ENCODE measurements at places on chromosomes 4 and X. TPM values are rescaled to one million over a fixed set of nuclear protein-coding genes. Genes with fewer than 3 reads are reported as not detected.

DNA sequence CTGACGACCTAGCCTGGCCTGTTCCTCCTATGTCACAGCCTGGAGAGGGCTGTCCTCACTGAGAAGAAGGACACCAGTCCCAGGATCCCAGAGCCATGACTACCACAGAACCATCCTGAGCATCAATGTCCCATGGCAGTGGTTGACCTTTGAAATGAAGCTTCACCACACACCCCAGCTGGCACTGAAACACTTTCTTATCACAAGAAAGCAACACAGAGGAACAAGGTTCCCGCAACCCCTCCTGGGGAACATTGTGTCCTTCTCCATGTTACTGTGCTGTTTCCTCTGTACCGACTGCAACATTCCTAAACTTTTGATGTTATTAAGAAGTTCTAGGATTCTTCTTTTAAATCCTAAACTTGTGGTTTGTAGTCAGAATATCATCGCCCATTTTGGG lies 21.2 kb upstream of the FAM156A start:
- H3K4me3 ChIP-seq: no peak overlapping the region
- peak overlapping the region; percentile 64 for H3K27ac ChIP-seq
- no peaks in the 10 kb centered on the region for H3K4me1 ChIP-seq
- no peaks in the 10 kb centered on the region for H3K36me3 ChIP-seq
- peak; percentile 70 for DNase-seq

- H3K36me3 ChIP-seq: no peaks in the 10 kb centered on the region
- no peaks in the 10 kb centered on the region for H3K27me3 ChIP-seq
- DNase-seq: no peak
- no peaks in the 10 kb centered on the region for H3K4me1 ChIP-seq
- H3K4me3 ChIP-seq: no peak overlapping the region
These were observed 77.6 kb downstream of the FAAH2 start for GRCh38 chrX:57364145-57364544.

- no peaks in the 10 kb centered on the region for H3K4me1 ChIP-seq
- no peaks in the 10 kb centered on the region for H3K27me3 ChIP-seq
- DNase-seq: no peak
- no peak overlapping the region for H3K4me3 ChIP-seq
These were observed 121.3 kb downstream of the HS6ST2 start for GRCh38 chrX:132837126-132837525.

DNA sequence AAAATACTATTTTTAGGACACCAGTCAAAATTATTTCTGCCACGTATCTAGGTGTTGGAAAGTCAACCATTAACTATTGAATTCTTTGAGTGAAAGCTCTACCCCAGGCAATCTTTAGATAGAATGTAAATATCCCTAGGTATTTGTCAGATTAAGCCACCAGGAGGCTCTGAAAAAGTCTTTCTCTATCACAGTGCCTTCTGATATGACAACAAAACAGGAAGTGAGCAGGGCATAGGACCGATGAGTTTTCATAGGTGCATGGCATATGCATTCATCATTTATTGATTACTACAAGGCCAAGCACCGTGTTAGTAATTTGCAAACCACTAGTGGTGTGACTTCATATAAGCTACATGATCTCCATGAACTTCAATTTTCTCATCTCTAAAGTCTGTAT lies 333.6 kb upstream of the F9 start:
- no peaks in the 10 kb centered on the region for H3K36me3 ChIP-seq
- no peaks in the 10 kb centered on the region for H3K4me1 ChIP-seq
- no peak for DNase-seq

DNA sequence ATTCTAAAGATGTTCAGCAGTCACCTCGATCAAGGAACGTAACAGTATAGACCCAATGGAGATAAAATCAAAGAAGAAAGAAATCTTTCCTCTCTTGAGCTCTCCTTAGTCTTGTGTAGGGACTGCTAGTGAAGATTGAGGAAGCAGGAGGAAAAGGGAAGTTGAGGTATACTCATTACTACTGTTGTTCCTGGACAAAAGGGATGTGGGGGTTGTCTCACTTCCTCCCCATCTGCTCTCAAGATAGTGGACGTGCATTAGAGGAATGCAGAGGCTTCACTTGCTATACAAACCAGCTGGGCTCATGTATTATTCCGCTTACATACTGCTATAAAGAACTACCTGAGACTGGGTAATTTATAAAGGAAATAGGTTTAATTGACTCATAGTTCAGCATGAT lies 208.9 kb upstream of the ARHGEF9 start:
- H3K36me3 ChIP-seq: no peaks in the 10 kb centered on the region
- no peak overlapping the region for H3K4me3 ChIP-seq
- no peaks in the 10 kb centered on the region for H3K4me1 ChIP-seq
- DNase-seq: no peak

DNA sequence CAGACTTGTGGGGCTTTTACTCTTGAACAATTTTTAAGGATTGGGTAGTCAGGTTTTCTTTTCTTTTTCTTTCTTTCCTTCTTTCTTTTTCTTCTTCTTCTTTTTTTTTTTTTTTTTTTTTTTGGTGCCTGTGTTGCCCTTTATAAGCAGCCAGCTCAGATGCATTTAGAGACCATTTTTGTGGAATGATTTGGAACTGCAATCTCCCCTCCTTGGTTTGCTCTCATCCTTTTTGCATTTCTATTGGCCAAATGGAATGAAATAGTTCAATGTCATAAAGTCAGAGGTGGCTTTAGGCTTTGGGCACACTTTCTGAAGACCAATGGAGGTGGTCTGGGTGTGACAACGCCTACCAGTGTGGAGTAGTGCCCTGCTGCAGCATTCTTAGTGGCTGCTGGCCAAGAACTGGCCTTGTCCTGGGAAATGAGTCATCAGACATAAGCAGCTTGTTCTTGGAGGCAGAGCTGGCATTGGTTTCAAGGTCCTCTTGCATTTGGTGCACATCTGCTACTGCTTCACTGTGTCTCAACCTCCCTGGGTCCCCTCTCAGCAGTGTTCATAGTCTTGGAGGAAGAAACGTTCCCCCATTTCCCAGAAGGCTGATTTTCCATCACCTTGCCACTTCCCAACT lies 84.5 kb downstream of the CT47B1 start:
- no peaks in the 10 kb centered on the region for H3K4me1 ChIP-seq
- H3K27me3 ChIP-seq: no peaks in the 10 kb centered on the region
- H3K4me3 ChIP-seq: no peak overlapping the region

DNA sequence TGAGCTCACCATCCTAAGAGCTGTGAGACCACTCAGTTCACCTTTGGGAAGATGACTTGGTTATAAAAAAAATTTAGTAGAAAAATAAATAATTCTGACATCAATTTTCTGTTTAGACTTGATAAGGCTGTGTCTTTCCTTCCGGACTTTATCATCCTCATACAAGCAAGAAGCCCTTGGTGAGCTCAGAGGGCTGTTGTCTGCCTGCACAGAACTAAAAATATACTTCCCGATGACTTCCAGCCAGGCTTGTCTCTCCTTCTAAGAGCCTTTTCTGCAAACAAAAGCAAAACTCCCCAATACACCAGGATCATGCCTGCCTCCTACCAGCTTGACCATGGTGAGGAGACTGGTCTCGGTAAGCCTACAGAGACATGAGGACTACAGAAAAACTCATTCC lies 58.3 kb upstream of the PHOX2B start:
- no peaks in the 10 kb centered on the region for H3K4me1 ChIP-seq
- DNase-seq: no peak
- no peak overlapping the region for H3K4me3 ChIP-seq
- H3K27me3 ChIP-seq: no peaks in the 10 kb centered on the region
- no peak overlapping the region for H3K27ac ChIP-seq

DNA sequence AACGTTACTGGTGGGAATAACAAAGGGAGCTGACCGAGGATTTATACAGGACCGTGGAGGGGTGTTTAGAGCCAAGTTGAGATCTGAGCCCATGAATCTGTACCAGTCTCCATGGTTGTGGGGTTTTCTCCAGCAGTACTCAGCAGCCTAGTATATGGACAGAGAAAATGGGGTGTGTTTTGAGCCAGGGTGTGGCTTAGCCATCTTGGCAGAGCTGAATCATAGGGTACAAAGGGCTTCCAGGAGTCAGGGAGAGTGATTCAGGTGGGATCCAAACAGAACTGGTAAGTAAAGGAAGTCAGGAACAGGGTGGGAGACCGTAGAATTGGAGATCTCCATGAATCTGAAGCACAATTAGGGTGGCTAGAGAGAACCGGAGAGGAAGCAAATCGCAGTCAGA lies 7.4 kb upstream of the HPRT1 start:
- H3K36me3 ChIP-seq: no peaks in the 10 kb centered on the region
- H3K4me1 ChIP-seq: no peaks in the 10 kb centered on the region
- no peaks in the 10 kb centered on the region for H3K27me3 ChIP-seq

DNA sequence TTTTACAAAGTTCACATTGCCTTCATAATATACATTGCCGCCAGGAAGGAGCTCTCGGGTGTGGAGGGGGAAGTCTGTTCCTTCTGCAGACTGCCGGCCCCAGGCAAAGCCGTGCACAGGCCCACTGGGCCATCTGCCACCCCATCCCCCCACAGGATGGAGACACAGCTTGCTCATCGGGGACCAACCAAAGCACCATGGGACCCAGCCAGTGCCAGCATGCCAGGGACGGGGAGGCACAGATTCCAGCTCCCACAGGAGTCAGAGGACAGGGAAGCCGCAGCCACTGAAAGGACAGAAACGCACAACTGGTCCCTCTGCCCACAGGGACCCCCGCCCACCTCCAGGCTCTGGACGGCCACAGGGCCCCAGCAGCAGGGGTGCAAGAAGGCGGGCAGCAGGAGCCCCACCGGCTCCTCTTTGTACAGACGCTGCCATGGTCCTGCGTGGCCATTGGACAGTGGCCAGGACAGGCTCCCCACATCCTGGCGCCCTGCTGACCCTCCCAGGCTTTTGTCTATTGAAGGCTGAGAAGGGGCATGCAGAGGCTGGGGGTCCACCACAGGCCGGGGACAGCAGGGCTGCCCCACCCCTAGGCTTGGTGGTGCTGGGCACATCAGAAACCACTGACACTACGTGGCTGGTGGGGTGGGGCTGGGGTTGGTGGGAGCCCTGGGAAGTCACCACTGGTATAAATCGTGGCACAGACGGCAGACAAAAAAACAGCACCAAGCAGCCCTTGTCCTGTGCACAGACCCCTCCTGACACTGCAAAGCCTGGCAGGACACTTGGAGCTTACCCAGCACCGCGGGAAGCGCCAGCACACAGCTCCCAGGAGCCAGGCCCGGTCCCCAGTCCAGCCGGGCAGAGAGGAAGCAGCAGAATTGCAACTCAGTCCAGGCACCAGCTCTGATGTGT lies 89.0 kb downstream of the FAM53A start:
- no peak for DNase-seq
- H3K27ac ChIP-seq: no peak overlapping the region
- H3K4me1 ChIP-seq: peaks cover 6% of the 10 kb centered on the region
- no peaks in the 10 kb centered on the region for H3K27me3 ChIP-seq

GRCh38 chrX:698206-698605 lies 67.6 kb downstream of the SHOX start:
- no peak for DNase-seq
- H3K4me3 ChIP-seq: no peak overlapping the region
- no peak overlapping the region for H3K27ac ChIP-seq
- no peaks in the 10 kb centered on the region for H3K4me1 ChIP-seq

DNA sequence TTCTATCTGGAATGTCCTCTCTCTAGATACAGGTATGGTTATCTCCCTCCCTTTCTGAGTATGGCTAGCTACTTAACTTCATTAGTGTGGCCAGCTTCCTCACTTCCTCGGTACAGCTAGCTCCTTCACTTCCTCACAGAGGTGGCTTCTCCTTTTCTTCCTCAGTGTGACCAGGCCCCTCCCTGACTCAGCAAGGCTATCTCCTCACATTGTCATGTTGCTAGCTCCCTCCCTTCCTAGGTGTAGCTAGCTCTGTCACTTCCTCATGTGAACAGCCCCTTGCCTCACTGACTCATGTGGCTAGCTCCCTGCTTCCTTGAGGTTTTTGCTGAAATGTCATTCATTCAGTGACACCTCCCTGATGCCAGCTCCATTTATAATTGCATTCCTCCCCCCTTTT lies 67.3 kb upstream of the DDIT4L start:
- H3K36me3 ChIP-seq: no peaks in the 10 kb centered on the region
- no peak overlapping the region for H3K27ac ChIP-seq
- H3K27me3 ChIP-seq: no peaks in the 10 kb centered on the region
- H3K4me1 ChIP-seq: no peaks in the 10 kb centered on the region
- DNase-seq: no peak

DNA sequence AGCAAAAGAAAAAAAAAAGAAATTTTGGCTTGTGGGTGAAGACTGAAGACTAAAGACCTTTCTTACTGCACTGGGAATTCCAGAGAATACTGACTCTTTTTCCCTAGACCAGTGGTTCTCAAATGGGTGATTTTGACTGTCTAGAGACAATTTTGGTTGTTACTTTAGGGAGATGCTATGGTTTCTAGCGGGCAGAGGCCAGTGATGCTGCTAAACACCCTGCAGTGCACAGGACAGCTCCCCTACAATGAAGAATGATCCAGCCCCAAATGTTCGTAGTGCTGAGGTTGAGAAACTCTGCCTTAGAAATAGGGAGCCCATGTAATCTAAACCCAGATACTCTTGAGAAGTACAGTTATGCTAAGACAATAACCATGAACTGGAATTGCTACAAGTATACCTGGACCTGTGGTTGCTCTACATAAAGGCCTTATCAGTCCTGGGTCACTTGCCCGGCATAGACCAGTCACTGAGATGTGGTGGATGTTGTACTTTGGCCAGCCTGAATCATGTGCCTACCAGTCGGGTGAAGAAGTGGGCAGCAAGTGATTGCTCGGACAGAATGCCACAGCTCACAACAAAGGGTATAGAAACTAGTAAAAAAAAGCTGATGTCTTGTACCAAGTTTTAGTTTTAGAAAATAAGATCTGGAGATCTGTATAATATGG lies 16.0 kb downstream of the ARHGAP10 start:
- no peak for DNase-seq
- peaks cover 36% of the 10 kb centered on the region for H3K4me1 ChIP-seq
- no peaks in the 10 kb centered on the region for H3K36me3 ChIP-seq
- H3K4me3 ChIP-seq: no peak overlapping the region
- H3K27me3 ChIP-seq: no peaks in the 10 kb centered on the region
- H3K27ac ChIP-seq: peak overlapping the region; percentile 51

Gene ARX
- total RNA-seq: not detected

Gene WWC2
- total RNA-seq: 22.4 TPM

Gene DUSP9
- total RNA-seq: not detected

Gene RADX
- 1.8 TPM for total RNA-seq

Gene RNF128
- 0.55 TPM for total RNA-seq

Gene ATP6AP2
- 52.8 TPM for total RNA-seq

Measured in right atrium auricular region (tissue), 2 donors.